DMS 273 treated with DMSO at 0.1 percent for 48 hours (cell line): ENCODE measurements at places on chromosomes 5 and 9.

- no peak for DNase-seq
Measured at GRCh38 chr5:79236362-79236969, 535 bp downstream of the JMY start.

GRCh38 chr9:127123064-127123890 is 842 bp upstream of the ANGPTL2 start:
- DNase-seq: no peak

- DNase-seq: no peak
Measured at GRCh38 chr5:149271716-149272563, at the start of gene AFAP1L1. TSS of gene AFAP1L1 (plus strand) at chr5:149271859. CDS start at chr5:149271969, 110 bp downstream.

GRCh38 chr5:137938751-137939143 is 49.5 kb downstream of the PKD2L2 start:
- no peak for DNase-seq

- DNase-seq: no peak
Measured at GRCh38 chr9:93659044-93659836, 82.9 kb downstream of the PHF2 start.

- no peak for DNase-seq
Measured at GRCh38 chr5:170302653-170303501, 5.3 kb upstream of the LCP2 start.

GRCh38 chr5:122154910-122155309 is 25.6 kb downstream of the ZNF474 start:
- no peak for DNase-seq

DNA sequence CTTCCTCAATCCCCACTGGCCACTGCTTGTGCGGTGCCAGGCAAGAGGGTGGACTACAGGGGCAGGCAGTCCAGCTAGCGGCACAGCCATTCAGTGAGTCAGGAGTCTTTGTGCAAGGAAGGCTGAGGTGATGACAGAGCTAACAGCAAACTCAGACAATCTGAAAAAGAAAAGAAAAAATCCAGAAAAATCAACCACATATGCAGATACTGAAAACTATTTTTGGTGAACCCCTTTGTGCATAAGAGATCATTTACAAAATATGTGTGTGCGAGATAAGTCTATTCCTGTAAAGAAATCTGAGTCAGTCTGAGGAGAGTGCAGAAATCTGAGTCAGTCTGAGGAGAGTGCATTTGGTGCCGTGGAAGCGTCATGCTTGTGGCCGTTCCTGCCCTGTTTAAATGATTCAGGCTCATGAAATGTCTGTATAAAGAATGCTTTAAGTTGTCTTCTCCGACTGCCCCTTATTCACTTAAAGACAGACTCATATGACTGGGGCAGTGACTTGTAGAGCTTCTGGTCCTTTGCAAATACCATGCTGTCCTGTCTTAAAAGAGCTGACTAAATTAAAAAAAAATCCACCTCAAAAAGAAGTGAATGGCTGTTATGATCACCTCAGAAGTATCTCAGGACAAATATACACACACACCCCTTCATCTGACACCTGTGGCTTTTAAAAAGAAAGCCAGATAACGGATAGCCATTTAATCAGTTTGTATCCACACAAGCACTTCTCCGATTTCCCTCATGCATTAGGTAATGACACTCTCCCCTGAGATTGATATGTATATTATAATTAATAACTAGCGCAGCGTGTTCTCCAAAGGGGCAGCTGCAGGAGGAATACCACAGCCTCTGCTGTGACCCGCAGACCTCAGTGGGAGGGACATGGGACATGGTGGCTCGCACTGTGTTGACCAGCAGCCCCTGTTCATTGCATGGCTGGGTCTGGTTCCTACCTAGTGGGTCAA is 47.3 kb downstream of the TRIO start:
- no peak for DNase-seq

DNA sequence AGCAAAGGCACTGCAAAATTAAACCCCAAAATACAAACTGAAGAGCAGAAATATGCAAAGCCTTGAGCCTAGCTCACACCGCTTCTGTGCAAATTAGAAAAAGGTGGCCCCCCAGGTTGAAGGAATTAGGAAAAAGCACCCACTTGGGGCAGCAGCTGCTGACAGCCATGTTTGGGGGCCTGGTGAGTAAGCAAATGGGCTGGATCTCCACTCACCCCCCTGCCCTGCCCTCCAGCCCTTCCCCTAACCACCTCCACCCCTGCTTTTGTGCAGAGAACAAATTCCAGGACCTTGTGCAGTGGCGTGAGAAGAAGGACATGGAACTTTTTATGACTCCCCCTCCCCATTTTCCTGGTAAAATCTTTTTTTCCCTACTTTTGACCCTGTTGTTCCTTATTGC is 92.0 kb upstream of the DNAH5 start:
- DNase-seq: no peak

DNA sequence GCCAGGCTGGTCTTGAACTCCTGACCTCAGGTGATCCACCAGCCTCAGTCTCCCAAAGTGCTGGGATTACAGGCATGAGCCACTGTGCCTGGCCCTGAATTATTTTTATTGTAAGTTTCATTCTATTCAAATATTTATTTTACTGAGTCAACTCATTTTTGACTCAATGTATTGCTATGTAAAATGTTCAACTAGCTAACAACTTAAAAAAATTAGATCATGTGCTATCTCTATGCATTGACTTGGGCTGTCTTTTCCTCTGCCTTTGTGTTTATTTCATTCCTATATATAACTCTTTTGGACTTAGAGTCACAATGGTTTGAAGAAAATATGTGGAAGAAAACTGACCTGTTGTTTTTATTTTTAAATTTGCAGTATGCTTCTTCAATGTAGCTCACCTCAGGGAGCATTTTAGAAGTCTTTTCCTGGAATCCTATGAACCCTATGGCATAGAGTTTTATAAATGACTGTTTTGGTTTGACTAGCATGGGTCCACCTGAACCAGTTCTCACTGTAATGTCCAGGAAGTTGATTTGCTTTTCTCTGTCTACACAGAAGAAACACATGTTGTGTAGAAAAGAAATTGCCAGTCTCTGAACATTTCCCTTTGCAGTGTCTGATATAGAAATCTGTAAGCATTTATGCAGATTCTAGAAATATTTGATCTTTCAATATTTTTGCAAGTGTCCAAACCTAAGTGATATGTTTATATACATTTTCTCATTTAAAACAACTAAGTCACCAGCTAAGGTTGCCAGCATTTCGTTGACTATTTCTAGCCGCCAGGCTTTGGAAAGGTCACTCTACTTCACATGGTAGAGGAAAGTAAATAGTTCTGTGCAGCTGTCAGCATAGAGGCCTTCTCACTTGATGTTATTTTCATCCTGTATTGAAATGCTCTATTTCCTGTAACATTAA is 138.8 kb downstream of the PCSK1 start:
- DNase-seq: no peak

GRCh38 chr5:102262688-102263087 is 33.4 kb downstream of the SLCO4C1 start:
- DNase-seq: no peak

GRCh38 chr5:1553539-1554409 is 30.0 kb upstream of the LPCAT1 start:
- no peak for DNase-seq

GRCh38 chr5:173496883-173497255 is 119.6 kb downstream of the BOD1 start:
- no peak for DNase-seq

GRCh38 chr5:132458651-132459030 is 31.9 kb downstream of the IRF1 start:
- DNase-seq: no peak

GRCh38 chr5:102863058-102863457 is 108.0 kb downstream of the PAM start:
- DNase-seq: no peak

DNA sequence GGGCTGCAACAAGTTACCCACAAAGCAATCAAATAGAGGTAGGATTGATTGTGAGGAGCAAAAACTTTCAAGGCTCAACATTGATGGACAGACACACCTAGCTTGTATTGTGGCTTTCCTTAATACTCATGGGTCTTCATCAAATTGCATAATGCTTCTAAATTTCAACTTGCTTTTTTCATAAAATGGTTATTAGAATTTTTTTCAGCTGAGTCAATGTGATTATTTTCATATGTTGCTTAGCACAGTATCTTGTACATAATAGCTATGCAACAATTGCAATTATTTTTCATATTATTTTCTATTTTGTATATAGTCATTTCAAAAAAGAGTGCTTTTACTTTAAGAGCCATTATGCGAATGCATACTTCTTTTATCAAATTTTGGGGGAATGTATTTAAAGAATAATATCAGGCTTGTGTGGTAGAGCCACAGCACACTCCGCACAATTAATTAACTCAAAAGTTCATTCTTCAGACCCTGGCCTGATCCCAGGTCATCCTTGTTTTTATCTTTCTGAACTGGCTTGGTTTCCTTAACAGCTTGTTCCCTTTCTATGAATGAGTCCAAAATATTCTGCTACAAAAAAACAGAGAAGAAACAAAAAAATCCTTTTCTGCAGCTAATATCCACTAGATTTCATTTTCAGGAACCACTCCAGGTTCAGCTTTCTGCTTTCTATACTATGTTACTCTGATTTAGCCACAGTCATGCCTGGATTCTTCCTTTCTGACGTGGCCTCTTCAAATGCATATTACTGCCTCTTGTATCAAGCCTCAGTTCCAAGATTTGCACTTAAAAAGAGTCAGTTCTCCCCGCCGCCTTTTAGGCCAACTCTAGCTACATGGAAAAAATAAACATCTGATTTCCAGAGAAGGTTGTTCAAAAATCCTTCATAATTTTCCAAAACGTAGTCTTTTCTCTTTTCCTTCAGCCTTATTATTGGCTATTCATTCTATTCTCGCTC is 45.3 kb upstream of the CDH9 start:
- no peak for DNase-seq

DNA sequence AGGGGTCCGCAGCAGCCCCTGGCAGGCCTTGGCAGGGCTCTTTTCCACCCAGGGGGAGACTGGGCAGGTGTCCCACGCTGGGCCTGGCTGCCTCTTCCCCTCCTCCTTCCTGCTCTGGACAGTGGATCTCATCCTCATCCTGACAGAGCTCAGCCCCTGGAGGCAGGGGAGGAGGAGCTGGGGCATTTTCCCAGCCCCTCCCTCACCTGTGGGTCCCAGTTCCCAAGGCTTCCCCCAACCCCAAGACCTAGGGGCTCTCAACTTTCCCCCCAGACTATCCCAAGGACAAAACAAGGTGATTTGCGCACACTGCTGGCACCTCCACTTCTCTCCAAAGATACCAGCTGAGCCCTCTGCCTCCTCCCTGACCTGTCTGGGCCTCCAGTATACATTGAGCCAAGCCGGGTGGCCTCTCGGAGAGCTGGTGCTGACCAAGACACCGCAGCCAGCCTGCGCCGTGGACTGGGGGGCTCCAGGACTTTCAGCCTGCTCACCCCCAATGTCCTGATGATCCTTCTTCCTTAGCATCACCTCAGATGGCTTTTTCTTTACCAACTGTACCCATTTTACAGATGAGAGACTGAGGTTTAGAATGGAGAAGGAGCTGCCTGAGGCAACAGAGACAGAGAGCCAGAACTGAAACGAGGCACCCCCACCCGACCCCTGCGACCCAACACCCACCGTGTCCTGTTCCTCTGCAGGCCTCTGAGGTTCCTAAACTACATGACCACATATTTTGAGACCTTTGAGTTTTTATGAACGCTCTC is 126.6 kb downstream of the BARX1 start:
- no peak for DNase-seq

DNA sequence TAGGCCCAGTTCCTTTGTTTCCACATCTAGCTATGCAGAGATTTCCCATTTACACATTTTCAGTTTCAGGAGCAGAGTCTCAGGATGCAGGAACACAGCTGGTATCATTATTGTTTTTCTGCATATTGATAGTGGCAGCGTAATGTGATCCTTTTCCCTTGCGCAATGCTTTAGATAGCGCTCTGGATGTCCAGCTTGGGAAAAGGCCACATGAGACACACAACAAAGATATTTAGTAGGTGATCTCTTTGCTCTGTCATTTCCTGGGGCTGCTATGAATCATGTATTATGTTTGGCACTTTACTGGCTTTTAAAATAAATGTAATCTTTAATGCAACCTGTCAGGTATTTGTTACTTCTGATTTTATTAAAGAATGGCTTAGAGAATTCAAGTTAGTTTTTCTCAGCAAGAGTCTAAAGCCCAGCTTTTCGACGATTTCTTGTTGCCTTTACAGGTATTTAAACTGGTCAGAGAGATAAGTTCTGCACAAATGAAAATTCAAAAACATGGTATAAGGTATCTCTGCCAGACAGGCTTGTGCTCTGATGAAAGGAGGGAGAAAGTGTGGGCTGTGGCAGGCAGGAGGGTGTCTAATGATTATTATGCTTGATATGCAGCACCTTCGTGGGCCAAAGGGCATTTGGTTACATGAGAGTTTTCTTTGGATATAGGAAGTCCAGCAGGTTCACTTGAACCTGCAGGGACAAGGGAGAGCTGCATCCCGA is 42.2 kb downstream of the PTTG1 start:
- DNase-seq: peak; percentile 47

DNA sequence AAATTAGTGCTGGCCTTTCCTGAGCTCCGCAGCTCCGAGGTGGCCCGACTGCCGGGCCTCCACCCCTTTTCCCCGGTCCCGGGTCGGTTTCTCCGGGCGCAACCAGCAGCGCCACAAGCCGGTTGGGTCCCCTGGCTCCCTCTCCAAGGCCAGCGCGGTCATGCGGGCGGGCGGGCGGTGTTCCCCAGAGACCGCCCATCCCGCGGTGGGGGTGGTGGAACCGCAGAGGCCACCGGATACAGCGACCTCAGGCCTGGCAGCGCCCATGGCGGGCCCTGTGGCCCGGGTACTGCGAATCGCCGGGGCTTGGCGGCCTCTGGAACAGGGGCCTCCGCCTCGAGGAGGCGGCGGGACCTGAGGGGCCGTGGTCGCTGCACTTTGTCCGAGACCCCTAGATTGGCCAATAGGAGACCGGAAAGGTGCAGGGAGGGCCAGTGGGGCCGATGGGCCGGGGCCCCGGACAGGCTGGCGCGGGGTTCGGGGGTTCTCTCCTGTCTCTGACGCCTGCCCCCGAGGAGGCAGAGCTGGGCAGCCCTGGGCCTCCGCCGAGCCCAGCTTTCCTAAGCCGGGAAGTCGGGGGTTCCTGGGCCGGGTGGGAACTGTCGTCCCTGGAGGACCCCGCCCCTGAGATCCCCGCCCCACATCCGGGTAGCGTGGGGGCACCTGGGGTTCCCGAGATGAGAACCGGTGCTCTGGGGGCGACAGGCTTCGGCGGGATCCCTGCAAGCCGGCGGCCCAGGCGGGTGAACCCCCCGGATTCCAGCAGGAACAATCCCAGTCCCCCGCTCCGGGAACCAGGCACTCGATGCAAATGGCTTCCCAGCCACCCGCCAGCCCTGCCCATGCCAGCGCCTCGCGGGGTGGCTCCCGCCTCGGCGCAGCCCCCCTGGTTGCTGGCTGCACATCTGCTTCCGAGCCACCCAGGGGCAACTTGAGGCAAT is 293.9 kb downstream of the ZSWIM6 start:
- no peak for DNase-seq

GRCh38 chr9:29126783-29127182 is 1553.5 kb upstream of the C9orf72 start:
- DNase-seq: no peak

DNA sequence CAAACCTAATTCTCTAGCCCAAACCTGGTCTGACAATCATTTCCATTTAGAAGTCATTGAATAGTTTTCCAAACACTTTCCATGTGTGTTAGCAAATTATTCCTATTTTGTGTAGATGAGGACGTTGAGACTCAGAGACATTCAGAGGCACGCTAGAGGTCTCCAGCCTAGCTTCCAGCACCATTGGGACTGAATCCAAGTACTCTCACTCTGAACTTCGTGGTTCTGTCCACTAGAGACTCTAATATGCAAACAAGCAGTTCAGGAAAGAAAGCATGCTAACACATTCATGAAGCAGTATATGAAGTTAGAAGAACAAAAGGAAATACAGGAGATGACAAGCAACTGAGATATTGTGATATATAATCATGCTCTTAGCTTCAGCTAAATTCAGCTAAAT is 354.8 kb downstream of the NTRK2 start:
- DNase-seq: no peak

GRCh38 chr5:115843444-115844130 is 1.9 kb downstream of the AP3S1 start:
- DNase-seq: no peak
